ENCODE measurements at places on chromosomes 7 and 10.

GRCh38 chr7:116829493-116829892 is 32.9 kb upstream of the CAPZA2 start:
- DNase-seq = no peak

GRCh38 chr10:14035506-14035905 is 295.2 kb downstream of the FRMD4A start:
- DNase-seq = no peak

GRCh38 chr10:33623669-33624068 is 289.2 kb upstream of the NRP1 start:
- DNase-seq = no peak

DNA sequence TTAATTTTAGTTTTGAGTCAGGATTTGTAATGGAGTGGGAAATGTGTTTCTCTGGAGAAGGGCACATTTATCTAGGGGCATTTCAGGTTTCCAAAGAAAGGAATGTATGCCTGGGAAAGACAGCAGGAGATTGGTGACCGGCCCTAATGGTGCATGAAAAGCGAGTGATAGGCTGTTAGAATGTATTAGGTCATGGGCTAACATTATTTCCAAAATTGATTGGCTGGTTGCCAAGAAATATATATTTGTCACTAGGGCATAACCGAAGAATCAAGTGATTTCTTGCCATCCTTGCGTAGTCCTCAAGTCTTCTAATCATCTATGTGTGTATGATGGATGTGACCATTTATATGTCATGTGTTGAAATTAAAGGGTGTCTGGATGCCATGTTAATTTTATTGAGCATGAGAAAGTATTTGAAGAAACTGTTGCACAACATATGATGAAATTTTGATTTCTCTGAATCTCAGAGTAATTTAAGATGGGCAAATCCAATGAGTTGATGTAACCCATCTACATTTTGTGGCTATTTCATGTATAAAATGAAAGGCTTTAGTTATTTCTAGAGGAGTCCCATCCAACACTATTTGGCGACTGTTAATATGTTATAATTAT is 248.4 kb downstream of the BMPER start:
- DNase-seq = no peak

- peak; percentile 60 for DNase-seq
These were observed 24.9 kb upstream of the PITRM1 start for GRCh38 chr10:3197348-3198003.

DNA sequence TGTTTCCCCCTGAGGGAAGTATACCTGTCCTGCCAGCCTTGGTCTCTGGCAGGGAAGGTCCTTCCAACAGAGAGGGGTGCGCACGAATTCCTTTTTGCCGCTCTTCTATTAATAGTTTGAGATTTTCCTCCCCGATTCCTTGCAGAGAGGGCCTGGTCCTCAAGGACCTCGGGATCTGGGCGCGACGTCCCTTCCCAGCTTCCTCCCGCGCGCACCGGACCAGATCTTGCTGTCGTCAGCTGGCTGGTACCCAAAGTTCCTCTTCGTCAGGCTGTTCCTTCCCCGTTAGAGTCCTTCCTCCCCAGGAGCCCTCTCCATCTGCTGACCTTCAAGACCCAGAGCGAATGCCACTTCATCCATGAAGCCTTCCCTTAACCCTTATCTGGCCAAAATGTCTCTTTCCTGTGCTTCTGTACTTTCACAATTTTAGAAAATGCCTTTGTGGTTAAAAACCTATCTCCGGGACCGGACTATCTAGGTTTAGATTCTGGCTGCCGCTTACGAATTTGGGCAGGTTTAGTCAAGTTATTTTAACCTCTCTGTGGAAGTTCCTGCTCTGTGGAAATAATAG is 851 bp upstream of the GOT1 start:
- DNase-seq = no peak

GRCh38 chr7:148337995-148338747 is 252.4 kb upstream of the C7orf33 start:
- DNase-seq = no peak

DNA sequence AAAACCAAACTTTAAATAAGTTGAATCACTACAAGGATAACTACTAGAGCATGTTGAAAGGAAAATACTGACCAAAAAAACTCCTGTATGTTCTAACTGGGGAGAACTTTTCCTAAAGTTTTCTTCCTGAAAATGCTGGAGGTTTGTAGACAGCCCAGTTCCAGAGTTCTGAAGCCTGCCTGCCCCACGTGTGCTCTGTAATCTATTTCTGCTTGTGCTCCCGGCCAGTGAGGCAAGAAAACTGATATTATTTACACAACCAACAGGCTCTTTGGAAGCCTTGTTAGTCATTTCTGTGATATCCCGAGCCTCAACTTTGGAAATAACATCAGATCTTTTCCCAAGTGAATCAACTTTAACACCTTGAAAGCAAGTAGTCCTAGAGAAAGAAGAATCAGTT is 46.7 kb downstream of the ZFAND4 start:
- no peak for DNase-seq

DNA sequence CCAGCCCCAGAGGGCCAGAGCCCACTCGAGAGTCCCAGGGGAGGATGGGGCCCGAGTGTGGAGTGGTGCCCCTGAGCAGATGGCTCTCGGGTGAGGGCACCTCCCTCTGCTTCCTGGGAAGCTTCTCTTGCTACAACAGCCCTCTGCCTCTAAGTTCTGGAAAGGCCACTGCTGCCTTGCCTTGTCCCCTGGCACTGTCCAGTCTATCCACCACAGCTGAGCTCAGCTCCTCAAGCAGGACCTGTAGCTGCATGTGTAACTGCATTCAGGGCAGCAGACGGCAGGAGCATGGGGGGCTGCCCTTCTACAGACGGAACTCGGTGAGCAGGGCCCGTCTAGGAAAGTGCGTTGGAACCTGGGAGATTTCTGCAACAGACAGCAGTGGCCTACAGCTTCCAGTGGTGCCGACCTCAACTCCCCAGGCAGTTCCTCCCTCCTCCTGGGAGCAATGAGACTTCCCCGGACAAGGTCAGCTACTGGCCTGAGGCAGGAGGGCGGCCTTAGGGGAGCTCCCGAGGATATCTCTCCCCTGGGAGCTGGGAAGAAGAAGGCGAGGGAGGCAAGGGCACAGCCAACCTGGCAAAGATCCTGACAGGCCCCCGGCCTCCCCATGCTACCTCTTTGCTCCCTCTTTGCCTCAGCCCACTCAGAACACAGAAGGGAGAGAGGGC is 88.5 kb downstream of the DLG5 start:
- DNase-seq = no peak

DNA sequence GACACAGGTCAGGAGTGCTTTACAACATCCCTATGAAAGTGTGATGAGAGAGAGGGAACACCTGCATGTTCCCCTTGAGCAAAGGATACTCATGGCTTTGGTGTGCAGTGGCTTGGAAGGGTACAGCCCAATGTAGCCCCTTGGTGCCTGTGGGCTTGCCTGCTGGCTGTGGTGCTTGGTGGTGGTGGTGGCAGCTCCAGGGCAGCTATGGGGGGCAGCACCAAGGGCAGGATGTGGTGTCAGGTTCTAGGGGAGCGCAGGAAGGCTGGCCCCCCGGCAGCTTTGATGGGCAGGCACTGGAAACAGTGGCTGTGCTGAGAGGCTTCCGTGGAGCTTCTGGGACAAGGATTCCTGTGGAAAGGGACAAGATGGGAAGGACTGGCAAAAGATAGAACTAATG is 464.0 kb upstream of the ZMIZ1 start:
- DNase-seq = no peak

DNA sequence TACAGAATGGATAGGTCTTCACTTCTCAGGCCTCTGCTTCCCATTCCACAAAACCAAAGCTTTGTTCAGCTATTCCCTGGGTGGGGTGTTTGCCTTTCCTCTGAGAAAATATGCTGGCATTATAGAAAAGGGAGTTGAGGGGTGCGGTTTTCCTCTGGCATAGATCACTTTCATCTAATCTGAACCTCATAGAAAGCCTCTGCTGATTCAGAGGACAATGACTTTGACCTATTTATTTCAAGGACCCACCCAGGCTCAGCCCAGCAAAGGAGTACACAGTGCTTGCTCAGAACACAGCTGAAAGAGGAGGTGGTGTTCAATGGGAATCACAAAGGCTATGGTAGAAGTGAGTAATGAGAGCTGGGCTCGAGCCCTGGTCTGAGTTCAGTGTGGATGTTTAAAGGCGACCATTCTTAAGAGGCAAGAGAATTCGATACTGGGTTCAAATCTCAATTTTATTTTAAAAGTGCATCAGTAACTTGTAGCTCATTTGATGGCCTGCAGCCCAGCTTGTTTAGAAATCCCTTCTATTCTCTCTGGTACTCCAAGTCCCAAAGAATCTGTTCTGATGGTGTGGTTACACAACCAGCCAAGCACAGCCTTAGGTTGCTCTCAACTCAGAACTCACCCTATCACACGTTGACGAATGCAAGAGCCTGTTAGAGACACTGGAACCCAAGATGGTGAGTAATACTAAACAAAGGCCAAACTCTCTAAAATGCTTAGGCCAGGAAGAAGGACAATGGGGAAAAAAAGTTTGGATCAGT is 1012.8 kb downstream of the LRMDA start:
- no peak for DNase-seq

DNA sequence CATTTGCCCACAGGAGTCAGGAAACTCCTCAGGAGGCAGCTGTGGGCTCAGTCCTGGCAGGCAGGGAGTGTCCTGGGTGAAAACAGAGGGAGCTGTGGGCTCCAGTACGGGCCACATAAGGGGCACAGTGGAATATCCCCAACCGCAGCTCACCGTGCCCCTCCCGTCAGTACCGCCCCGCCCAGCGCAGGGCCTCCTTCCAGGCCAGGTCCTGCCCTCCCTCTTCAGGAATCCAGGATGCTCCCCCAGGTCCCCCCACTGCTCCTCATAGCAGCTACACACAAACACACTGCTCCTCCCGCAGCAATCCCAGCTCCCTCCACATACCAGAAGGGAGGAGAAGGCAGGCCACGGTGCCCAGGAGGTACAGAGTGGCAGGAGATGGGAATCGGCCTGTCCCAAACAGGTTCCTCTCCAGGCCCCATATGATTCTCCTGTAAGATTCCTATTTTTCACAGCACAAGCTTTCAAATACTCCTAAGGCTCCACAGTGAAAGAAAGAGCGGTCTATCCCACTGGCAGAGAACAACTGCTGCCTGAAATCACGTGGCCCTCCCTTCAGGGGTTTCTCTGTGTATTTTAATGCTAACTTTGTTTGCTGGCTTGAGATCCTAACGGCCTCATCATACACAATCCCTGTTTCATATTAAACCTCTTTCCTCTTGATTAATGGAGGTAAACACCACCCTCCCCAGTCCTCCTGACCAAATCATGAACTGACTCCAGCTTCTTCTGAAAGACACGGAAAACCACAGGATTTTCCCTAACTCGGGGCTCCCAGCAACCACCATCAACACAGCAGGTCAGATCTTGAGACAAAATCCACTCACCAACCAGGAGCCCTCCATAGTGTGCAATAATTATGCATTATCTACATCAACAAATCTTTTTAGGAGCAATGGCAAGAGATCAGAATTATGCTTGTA is 178.7 kb downstream of the TNS3 start:
- no peak for DNase-seq

- DNase-seq = no peak
These were observed 19.8 kb upstream of the WIPI2 start for GRCh38 chr7:5170251-5170650.

DNA sequence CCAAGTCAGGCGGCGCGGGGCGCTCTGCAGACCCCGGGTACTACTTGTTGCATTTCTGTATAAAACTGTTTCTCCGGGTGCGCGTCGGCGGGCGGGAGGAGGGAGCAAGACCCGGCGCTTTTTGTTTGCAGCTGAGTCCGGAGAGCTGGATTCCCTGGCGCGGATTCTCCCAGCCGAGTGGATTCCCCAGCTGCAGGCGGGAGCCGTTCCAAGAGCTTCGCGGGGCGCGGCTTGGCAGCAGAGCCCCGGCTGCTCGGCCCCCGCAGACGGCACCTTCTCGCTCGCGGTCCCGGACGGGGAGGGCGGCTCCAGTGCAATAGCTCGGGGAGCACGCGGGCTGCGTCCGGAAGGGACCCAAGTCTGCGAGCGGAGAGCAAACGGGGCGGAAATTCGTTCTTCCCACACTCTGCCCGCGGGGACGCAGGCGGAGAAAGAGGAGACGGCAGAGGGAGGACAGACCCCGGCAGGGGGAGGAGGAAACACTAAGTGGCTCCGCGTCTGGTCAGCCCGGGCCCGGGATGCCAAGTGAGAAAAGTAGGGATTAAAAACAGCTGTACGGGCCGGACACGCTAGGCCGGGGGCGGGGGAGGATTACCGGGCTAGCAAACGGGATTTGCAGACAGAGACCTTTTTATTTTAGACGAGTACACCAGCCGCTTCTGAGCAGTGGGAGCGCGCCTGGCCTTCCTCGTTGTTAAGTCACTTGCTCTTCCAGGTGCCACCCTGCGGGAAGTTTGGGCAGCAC is at the start of gene TRIL:
TRIL (minus strand) TSS at position 96 of the 745 bp plus-strand sequence. CDS start 284 bp downstream, outside the sequence.
- no peak for DNase-seq

- DNase-seq = no peak
These were observed 194.1 kb downstream of the CACNB2 start for GRCh38 chr10:18334116-18334867.

GRCh38 chr7:148084138-148084537 is 506.4 kb upstream of the C7orf33 start:
- DNase-seq = no peak

DNA sequence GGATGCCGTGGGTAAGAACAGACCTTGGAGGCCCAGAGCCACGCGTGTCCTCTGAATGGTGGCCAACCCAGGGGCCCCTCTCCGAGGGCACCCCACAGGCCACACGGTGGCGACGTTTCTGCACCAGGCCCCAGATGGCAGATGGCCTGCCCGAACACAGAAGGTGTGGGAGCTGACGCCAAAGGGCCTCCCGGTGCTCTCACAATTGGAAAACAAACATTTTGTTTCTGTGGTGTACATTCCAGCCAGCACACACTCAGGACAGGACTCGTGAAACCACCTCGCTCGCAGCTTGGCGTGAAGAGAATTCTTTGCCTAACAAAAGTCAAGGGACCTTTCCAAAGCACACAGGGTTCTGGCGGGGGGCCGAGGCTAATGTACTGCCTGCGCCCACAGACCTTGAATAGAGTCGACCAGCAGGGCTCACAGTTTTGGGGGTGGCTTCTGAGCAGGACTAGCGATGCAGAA is 112.1 kb downstream of the FAM53B start:
- DNase-seq = no peak

- no peak for DNase-seq
These were observed 152.8 kb downstream of the AUTS2 start for GRCh38 chr7:69751026-69751425.

DNA sequence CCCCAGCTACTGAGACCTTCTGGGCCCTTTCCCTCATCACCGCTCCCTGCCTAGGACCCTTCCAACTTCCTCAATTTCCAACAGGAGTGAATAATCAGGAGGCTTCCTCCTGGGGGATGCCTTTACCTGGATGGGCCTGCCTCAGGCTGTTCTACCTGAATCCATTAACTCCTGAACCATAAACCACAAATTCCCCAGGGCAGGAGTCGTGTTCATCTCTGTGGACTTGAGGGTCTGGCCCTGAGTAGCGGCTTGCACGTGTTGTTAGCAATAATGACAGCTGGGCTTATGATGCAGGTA is 105.1 kb upstream of the GPR26 start:
- DNase-seq = no peak

- DNase-seq = peak; percentile 67
These were observed 85.8 kb upstream of the EGFR start for GRCh38 chr7:54932818-54933543.
